ENCODE measurements at places on chromosomes 2 and 18.

DNA sequence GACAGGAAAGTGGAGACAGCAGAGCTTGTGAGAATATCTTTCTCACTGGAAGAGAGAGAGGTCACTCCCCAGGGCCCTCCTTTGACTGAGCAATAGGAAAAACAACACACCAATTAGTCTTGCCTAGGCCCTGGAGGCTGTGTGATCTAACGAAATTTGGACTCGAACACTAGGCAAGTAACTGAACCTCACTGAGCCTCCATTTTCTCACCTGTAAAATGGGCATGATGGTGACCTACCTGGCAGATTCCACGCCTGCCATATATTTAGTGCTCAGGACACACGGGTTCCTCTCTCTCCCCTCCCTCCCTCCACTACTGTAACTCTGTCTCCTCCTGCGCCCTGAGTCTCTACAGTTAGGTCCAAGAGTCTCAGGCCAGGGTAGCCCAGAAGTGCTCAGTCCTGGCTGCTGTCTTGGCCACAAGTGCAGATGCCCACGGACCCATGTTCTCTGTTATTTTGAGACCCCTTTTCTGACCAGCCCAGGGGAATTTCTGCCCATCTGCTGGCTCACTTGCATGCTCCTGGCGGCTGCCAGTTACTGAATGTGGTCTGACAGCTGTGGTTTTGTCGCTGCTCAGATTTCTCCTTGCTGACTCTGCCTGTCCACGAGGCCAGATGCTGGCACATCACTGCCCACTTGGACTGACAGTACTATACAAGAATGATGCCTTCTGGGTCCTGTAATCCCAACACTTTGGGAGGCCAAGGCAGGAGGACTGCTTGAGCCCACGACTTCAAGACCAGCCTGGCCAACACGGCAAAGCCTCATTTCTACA, 9.6 kb upstream of the GIGYF2 start:
- no peak for DNase-seq

DNA sequence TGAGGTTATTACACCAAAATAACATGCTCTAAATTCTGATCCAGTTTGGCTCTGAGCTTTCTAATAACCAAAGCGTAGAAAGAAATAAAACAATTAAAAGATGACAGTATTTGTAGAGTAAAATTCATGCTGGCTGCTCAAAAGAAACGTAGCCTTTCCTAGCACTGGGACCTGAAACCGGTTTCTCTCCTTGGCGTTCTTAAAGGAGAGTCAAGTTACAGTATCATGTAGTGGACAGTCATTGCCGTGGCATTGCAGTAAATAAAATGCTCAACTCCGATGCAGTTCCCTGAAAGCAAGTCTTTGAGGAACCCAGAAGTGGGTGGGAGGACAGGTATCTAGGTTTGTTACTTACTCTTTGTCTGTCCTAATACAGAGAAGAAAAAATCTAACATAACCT, 52.7 kb upstream of the ITM2C start:
- no peak for DNase-seq

GRCh38 chr18:7079231-7079630, 38.4 kb downstream of the LAMA1 start:
- DNase-seq: no peak

DNA sequence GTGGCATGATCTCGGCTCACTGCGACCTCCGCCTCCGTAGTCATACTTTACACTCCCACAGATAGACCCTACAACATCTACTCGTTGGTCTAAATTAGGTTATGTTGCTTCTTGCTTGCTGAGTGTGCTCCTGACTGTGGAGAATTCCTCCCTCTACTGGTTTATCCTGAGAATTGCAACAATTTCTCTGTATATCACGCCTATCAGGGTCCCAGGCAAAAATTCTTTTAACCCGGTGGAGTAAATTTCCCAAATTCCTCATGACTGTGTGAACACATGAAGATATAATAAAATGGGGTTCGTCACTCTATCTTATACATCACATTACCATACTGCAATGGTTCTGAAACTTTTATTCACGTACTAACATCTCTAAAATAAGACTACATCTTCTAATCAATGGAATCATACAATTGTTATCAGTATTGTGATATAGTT, 156.7 kb downstream of the EVA1A start:
- DNase-seq: no peak

- DNase-seq: no peak
These were observed 25.4 kb downstream of the PDCL3 start for GRCh38 chr2:100588071-100588786.

GRCh38 chr18:69495338-69495737, 94.7 kb downstream of the DOK6 start:
- DNase-seq: no peak

DNA sequence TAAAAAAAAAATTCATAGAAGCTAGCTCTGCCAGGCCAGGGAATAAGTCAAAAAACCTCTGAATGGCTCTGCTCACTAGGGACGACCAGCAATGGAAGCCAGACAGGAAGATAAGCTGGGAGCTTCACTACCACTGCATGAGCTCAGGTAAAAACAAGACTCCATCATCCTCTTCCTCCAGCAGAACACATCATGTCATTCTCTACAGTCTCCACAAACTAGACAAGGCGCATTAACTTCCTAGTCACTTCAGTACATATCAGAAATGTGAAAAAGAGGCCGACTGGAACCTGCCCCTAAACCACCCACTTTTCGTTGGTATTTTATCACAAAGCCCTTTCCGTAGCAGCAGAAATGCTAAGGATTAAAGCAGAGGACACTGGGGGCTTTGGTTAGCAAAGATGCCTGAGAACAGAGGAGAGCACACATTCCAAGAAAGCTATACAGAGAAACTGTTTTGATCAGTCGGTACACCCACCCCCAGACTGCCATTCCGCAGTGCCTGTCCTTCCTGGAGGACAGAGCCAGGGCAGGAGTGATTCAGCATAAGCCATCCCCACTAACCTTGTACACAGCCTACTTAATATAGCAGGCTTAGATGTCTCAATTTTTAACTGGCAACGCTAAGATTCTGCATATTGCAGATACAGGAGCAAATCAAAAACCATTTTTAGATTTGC, 53.4 kb downstream of the AAK1 start:
- DNase-seq: no peak

DNA sequence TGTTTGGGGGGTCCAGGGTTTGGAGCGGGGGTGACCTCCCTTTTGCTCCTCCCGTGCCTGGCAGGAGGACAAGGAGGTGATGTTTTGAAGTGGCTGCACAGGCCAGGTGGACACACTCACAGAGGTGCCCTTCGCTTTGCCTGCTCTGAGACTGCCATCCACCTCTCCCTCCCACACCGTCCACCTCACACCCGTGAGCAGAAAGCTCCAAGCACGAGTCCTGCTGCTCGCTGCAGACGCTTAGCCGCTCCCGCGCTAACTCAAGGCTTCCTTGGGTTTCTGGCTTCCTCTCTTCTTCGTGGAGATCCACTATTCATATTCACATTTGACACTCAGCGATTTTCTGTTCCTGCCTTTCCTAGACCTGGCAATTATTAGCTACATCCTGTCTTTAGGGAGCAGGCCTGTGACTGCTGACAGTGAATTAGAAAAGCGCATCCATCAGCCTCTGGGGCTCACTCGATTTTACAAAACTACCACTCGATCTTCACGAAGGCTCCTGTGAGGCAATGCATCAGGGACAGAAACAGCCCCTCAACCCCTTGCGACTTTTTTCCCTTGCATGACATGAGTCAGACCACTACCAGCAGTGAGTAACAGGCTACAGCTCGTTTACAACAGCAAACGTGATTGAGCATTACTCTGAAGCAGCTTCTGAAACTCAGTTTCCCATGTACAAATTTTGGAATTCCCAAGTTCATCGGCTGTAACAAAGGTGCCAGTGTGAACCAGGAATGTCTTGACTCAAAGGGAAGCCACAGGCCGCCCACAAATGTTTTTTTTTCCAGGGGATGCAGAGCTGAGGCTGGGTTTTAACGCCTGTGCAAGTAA, 238.7 kb upstream of the SOX11 start:
- DNase-seq: no peak

- DNase-seq: no peak
These were observed 150.5 kb upstream of the TWIST2 start for GRCh38 chr2:238697193-238698071.

- DNase-seq: no peak
These were observed 14.3 kb upstream of the MFF start for GRCh38 chr2:227310756-227311110.

- no peak for DNase-seq
These were observed 2.7 kb downstream of the NCK2 start for GRCh38 chr2:105747254-105747894.

DNA sequence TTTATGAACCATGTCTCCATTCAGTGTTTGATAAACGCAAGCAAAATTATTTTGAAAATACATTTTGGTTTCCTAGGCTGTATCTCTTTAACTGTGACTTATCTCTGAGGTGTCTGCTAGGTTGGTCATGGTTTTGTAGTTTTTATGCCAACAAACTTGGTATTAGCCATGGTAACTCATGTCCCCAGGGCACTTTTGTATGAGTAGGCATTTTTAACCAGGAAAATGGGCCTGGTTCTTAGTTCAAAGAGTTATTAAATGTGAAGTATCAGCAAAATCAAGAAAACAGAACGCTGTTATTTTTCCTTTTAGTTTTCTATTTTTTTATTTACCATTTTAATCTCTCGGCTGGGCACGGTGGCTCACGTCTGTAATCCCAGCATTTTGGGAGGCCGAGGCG, 179.3 kb upstream of the LHCGR start:
- no peak for DNase-seq

- DNase-seq: no peak
These were observed 657.8 kb downstream of the KCNJ3 start for GRCh38 chr2:155356250-155356649.

DNA sequence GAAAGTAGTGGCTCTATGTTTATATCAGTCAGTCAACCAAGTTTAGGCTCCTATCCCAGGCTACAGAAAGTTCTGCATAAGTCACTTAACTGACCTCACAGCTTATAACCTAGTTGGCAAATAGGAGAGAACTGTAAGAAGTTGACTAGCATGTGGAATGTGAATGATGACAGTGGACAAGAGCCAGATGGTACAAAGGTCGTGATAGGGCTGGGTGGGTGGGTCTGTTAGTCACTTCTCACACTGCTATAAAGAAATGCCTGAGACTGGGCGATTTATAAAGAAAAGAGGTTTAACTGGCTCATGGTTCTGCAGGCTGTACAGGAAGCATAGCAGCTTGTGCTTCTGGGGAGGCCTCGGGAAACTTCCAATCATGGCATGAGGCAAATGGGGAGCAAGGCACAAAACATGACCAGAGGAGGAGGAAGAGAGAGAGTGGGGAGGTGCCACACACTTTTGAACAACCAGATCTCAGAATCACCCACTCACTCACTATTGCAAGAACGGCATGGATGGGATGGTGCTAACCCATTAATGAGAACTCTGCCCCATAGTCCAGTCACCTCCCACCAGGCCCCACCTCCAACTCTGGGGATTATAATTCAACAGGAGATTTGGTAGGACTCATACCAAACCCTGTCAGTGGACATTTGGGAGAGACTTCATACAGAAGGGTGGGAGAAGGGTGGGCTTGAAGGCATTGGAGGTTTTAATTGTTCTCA, 68.8 kb downstream of the LTBP1 start:
- DNase-seq: no peak

GRCh38 chr18:45236676-45237075, 378.6 kb upstream of the SLC14A2 start:
- DNase-seq: no peak

DNA sequence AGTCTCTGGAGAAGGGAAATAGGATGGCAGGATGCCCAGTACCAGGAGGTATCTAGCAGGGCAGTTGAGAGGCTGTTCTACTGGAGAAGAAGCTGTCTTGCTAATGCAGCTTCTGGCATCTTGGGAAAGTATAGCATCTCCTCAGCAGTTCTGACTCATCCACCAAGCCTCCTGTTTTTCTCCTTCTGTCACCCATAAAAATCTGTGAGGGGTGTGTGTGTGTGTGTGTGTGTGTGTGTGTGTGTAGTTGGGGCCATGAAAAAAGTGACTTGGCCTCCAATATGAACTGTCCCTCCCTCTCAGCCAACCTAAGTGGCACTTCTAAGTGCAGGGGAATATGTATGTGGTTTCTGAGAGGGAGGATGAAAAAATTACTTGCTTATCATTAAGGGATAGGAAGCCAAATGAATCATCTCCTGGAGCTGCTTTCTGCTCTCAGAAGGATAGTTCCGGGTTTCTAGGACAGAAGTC, 83.9 kb downstream of the CBLN2 start:
- DNase-seq: no peak

- DNase-seq: no peak
These were observed 53.1 kb upstream of the EFEMP1 start for GRCh38 chr2:55976681-55977080.

- no peak for DNase-seq
These were observed 53.2 kb upstream of the SH3BP4 start for GRCh38 chr2:234898534-234899053.

DNA sequence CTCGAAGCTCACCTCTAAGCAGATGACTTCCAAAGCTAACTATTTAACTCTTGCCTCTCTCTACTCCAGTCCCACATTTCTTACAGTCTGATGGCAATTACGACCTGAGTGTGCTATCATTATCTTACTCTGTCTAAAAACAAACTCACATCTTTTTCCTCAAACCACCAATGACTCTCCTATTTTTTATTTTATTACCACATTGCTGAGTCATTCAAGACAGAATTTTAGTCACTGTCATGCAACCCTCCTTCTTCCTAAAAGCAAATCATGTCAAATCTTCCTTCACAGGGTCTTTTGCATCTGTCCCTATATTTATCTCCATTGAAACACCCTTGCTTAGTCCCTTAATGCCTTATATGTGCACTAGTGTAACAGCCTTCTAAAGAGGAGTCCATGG, 34.6 kb upstream of the C2orf15 start:
- DNase-seq: no peak

DNA sequence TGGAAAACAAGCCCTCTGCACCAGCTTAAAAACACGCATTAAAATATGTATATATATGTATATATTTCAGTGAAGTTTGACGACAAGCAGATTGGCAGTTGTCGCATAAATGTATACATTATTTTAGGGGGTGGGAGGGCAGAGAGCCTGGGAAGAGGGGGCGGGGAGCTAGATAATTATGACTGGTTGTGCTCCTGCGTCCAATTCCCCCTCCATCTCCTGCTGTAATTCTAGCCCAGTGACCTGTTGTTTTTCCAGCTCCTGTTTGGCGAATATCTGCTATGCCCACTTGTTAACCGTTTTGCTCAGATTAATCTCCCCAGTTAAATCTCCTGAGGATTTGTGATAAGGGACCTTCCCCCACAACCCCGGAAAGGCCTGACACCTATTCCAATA, 656 bp downstream of the UNC80 start:
- DNase-seq: no peak

GRCh38 chr2:38603402-38604290, 918 bp upstream of the HNRNPLL start:
- peak; percentile 70 for DNase-seq

Data from stimulated activated CD4-positive, alpha-beta T cell treated with anti-CD3 and anti-CD28 coated beads, TNF-alpha, amount 100 ng/mL, for 24 hours (primary cell).